Stimulated activated CD4-positive, alpha-beta T cell treated with anti-CD3 and anti-CD28 coated beads, TNF-alpha, amount 100 ng/mL, for 4 hours (primary cell): ENCODE measurements at places on chromosomes 2 and 18.

GRCh38 chr2:48283586-48284269 is 246.2 kb upstream of the STON1 start:
- no peak for DNase-seq

- no peak for DNase-seq
Observed at GRCh38 chr2:44802777-44803424, 138.6 kb upstream of the SIX3 start.

DNA sequence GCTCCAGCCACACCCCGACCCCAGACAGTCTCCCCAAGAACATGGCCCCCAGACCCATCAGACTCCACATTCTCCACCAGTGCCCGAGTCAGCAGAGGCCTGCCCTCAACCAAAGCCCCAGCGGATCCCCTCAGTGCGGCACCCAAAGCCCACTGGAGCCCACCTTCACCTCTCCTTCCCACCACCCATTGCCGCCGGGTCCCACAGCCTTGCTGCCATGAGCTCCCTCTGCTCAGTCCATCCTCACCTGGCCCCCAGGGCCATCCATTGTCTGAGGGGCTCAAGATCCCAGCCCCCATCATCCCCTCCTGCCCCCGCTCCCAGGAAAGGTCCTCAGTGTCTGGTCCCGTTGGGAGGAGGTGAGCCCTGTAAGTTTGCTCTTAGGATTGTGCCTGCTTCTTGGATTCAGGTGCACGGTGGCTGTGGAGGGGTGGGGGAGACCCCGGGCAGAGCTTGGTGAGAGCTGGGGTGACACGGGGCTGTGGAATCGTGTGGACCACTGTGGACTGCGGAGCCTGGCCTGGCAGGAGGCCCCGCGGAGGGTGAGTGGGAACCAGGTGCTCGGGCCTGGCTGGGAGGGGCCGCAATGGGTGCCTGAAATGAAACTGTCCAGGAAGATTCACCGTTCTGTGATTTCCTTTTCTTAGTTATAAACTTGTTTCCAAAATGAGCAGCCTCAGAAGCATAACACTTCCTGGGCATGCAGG is 32.7 kb upstream of the GPC1 start:
- no peak for DNase-seq

- DNase-seq, result no peak
Observed at GRCh38 chr2:150142561-150142960, 344.9 kb downstream of the RND3 start.

DNA sequence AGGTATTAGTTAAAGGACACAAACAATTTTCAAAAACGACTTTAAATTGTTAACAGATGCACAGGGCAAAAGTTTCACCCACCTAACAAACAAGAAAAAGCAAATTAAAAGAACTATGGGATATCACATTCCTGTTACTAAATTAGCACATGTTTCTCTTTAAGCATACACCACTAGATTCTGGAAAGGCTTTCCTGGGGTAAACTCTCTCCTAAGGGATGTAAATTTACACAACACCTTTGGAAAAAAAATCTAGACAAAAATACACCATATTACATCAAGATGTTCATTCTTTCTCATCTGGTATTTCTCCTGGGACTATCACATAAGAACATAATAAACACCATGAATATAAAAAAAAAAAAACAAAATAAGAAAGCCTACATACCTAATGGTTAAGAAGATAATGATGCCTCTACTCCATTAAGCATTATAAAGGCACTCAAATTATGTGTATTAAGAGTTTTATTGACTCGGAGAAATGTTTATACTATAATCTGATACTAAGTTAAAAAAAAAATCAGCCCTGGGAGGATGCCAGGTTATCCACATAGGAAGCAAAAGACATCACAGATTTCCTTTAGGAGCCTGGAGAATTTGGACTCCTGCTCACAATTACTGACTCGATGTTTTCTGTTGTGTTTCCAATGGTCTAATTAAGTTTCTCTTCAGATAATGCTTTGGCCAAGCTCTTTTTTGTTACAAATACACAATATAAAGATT is 82.8 kb upstream of the AFF3 start:
- no peak for DNase-seq
